Astrocyte (in vitro differentiated cells and primary cell): ENCODE measurements at places on chromosomes 3 and 15. TPM values are rescaled to one million over a fixed set of nuclear protein-coding genes. Genes with fewer than 3 reads are reported as not detected.
A peak's percentile ranks its signal among the peaks of the same experiment; 100 is the strongest.

GRCh38 chr15:91099995-91100813 lies at the start of gene SV2B:
Gene SV2B (plus strand): TSS chr15:91100257. CDS start chr15:91226264, 126,007 bp downstream.
- DNase-seq = no peak
- peaks cover 8% of the 10 kb centered on the region for H3K4me1 ChIP-seq
- no peaks in the 10 kb centered on the region for H3K36me3 ChIP-seq
- H3K27me3 ChIP-seq = peaks cover 32% of the 10 kb centered on the region
- H3K27ac ChIP-seq = no peak within 1 kb of the TSS
- H3K4me3 ChIP-seq = peak within 1 kb of the TSS; percentile 57

DNA sequence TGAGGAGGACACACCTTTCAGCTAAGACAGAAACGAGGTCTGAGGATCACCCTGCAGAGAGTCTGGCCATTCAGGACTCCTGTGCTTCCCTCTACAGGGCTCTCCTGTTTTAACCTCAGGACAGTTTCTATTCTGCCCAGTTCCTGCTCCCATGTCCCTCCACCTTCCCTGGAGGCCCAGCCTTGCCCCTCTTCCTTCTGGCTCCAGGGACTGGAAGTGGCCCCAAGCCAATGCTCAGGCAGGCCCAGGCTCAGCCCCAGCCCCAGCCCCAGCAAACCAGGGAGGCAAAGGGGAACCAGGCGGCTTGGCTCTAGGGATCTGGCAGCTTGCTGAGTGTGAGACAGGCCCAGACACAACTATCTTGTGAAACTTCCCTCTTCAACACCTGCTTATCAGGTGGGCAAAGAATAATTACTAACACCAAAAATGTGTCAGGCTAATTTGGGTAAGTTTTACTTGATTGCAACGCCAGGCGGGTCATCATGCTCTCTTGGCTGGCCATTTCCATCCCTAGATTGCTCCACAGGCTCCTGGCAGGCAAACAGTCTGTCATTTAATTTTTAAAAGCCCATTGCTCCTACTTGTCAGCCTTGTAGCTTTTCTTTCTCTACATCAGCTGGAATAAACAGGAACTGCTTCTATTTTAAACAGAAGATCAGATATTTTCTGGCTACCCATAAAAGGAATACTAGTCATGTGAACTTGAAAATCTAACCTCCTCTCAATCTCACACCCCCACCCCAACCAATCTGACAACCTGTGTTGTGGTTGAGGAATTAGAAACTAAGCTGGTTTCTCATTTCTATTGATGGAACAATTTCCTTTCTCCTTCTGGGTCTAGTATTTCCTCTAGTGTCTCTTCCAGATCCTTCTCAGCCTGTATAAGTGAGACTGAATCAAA lies 33.5 kb downstream of the UPK1B start:
- H3K4me3 ChIP-seq = no peak overlapping the region
- no peak overlapping the region for H3K27ac ChIP-seq
- no peaks in the 10 kb centered on the region for H3K4me1 ChIP-seq
- H3K27me3 ChIP-seq = no peaks in the 10 kb centered on the region
- DNase-seq = no peak
- peaks cover 2% of the 10 kb centered on the region for H3K36me3 ChIP-seq

- H3K4me3 ChIP-seq = no peak overlapping the region
- no peaks in the 10 kb centered on the region for H3K36me3 ChIP-seq
- no peaks in the 10 kb centered on the region for H3K4me1 ChIP-seq
- H3K27ac ChIP-seq = no peak overlapping the region
Observed at GRCh38 chr3:196694941-196695848, 16.9 kb downstream of the CEP19 start.

DNA sequence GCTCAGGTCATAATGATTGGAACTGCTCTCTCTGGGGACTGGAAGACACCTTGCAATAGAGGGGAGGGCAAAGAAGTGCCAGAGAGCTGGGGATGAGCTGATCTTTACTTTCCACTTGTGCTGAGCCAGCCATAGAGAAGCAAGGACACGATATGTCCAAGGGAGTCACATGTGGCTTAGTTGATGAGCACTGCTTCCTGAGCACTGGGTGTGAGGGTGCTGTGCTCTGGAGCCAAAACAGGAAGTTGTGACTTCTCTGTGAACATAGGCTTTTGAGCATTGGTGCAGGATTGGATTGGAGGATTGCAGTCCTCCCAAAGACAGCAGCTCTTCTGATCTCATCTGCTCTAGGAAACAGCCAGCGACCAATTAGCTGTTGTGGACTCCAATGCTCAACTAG lies 6.7 kb downstream of the PARP14 start:
- no peak overlapping the region for H3K4me3 ChIP-seq
- H3K27ac ChIP-seq = no peak overlapping the region
- no peaks in the 10 kb centered on the region for H3K27me3 ChIP-seq
- DNase-seq = no peak
- H3K36me3 ChIP-seq = no peaks in the 10 kb centered on the region

DNA sequence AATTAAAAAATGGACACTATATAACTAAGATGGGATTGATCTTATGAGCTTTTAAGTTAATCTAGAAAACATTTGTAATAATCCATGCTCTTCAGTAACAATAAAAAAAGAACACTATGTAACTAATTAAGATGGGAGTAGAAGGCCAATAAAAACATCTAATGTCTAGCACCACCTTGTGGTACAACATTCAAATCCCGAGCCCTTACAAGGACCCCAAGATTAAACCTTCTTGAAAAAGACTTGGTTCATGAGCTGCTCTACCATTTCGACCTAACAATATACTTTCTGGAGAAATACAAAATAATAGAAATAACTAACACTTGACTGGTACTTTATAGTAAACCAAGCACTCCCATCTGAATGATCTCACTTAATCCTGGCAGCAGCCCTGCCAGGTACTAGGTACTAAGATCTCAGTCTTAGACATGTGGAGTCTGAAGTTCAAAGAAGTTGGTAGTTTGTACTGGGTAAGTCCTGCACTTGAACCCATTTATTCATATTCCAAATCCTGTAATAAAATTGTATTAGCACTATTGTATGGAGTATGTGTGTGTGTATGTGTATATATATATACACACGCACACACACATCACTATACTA lies 21.8 kb downstream of the METTL6 start:
- H3K27ac ChIP-seq = no peak overlapping the region
- H3K36me3 ChIP-seq = no peaks in the 10 kb centered on the region
- DNase-seq = peak; percentile 43
- no peaks in the 10 kb centered on the region for H3K27me3 ChIP-seq

GRCh38 chr3:49602877-49603411 lies 48.7 kb downstream of the BSN start:
- H3K36me3 ChIP-seq = no peaks in the 10 kb centered on the region
- no peaks in the 10 kb centered on the region for H3K27me3 ChIP-seq
- H3K4me3 ChIP-seq = no peak overlapping the region

DNA sequence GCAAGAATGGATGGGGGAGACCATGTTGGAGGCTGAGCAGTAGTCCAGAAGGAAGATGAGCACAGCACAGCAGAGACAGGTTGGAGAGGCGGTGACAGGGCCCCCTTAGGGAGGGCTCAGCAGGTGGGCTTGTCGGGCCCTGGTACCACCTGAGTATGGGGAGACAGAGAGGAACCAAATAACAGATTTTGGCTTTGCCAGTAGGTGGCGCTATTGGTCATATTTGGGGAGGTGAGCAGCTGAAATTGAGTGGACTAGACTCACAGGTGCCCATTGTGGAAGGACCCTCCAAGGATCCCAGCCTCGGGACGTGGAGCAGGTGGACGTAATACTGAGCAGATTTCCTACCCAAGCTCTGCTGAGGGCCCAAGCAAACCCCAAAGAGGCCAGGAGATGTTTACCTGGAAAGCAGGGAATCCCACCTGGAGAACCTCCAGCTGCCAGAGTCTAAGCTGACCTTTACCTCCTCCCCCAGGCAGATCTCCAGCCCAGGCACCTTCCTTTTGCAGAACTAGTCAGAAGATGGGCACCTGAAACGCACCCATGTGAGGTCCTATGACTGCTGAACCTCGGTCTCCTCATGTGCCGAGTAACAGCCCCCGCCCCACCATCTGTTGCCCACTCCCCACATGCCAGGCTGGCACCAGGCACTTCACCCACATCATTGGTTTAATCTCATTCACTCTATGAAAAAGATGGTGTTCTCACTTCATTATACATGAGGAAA lies 24.6 kb upstream of the CORO2B start:
- H3K4me1 ChIP-seq = peaks cover 13% of the 10 kb centered on the region
- H3K36me3 ChIP-seq = no peaks in the 10 kb centered on the region
- no peak for DNase-seq
- no peaks in the 10 kb centered on the region for H3K27me3 ChIP-seq

DNA sequence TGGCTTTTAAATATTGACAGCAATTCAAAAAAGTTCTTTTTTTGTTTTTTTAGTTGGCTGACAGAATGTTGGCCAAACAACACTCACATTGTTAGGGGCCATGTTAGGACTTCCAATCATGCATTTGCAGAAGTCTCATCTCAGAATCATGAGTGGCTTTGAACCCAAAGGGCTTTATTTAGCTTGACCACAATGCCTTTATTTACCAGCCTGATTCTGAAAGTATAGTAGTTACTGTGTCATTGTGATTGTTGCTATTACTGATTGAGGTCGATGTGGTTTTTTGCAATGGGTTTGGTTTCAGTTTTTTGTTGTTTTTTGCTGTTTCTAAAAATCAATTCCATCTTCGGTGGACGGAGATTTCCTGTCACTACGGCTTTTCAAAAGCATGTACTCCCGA lies 7.2 kb downstream of the GLDN start:
- H3K4me3 ChIP-seq = no peak overlapping the region
- no peak for DNase-seq
- peaks cover 28% of the 10 kb centered on the region for H3K27me3 ChIP-seq
- H3K36me3 ChIP-seq = no peaks in the 10 kb centered on the region
- H3K4me1 ChIP-seq = no peaks in the 10 kb centered on the region

- H3K4me1 ChIP-seq = no peaks in the 10 kb centered on the region
- H3K36me3 ChIP-seq = no peaks in the 10 kb centered on the region
- H3K4me3 ChIP-seq = no peak overlapping the region
- H3K27ac ChIP-seq = no peak overlapping the region
- H3K27me3 ChIP-seq = no peaks in the 10 kb centered on the region
Observed at GRCh38 chr3:155323063-155323666, 29.7 kb upstream of the STRIT1 start.

DNA sequence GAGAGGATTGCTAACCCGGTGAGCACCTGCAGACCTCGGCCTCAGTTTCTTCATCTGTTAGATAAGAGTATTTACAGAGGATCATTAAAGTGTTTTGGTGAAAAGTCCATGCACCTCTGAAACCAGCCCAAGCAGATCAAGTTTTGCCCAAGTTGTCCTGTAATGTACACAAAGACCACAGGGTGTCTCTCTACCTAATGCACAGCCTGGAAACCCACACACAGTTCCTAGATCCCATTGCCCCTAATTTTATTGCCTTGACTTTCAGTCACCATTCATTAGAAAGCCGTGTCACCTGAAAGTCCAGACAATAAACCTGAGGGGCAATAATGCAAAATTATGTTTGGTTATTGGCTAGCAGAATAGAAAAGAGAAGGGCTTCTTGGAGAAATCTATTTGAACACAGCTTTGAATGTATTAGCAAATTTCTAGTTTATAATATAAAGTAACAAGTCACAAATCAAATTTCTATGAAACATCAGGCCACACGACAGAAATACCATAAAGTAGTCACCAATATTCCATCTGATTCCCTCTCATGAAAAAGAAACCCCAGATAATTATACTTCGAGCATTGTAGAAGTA lies 161.3 kb upstream of the SLC2A2 start:
- no peak overlapping the region for H3K27ac ChIP-seq
- DNase-seq = no peak
- H3K4me3 ChIP-seq = no peak overlapping the region
- no peaks in the 10 kb centered on the region for H3K27me3 ChIP-seq
- no peaks in the 10 kb centered on the region for H3K36me3 ChIP-seq

- peaks cover 41% of the 10 kb centered on the region for H3K27me3 ChIP-seq
- no peak overlapping the region for H3K27ac ChIP-seq
- no peak for DNase-seq
- no peaks in the 10 kb centered on the region for H3K36me3 ChIP-seq
Observed at GRCh38 chr15:59434481-59434880, 3.5 kb upstream of the FAM81A start.

DNA sequence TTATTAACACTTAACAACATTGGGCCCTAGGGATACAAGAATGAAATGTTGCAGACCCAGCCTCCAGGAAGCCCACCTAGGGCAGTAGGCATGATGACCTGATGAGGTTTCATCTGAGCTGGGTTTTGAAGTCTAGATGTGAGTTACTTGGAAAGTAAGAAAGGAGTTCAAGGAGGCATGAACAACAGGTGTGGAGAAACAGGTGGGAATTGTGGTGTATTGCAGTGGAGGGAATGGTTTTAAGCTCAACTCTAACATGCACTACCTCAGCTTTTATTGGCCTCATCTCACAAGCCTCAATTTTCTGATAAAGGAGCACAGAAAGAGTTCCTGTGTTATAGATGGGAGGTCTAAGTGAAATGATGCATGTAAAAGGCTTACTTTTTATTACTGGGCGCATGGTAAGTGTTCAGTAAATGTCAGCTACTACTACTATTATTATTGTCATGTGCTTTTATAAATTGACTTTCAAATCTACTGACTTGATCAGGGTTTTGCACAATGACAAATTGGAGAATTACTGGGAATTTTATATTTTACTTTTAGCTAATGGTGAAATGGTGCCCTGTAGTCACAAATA lies 19.3 kb downstream of the SCAANT1 start:
- no peaks in the 10 kb centered on the region for H3K4me1 ChIP-seq
- H3K27me3 ChIP-seq = no peaks in the 10 kb centered on the region
- H3K4me3 ChIP-seq = no peak overlapping the region
- DNase-seq = no peak
- H3K36me3 ChIP-seq = no peaks in the 10 kb centered on the region

DNA sequence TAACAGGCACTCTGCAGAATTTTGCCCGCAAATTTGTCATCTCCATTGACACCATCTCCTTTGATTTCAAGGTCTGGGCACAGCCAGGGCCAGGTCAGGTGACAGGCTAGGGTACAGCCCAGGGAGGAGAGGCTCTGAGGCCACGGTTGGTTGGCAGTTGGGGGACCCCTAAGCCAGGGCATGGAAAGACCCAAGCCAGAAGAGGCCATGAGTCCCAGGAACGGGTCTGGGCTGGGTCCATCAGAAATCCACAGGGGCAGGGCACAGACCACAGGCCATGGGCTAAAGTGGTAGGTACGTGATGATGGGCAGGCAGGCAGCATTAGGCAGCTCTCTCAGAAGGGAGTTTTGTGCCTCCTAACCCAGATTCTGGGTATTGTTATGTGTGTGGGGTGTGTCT lies 45.8 kb downstream of the SEMA3G start:
- H3K4me1 ChIP-seq = no peaks in the 10 kb centered on the region
- no peak overlapping the region for H3K4me3 ChIP-seq
- peaks cover 6% of the 10 kb centered on the region for H3K36me3 ChIP-seq
- H3K27ac ChIP-seq = no peak overlapping the region
- no peak for DNase-seq

The TMEM212 gene
- not detected in 2 replicates for total RNA-seq

The CHST14 gene
- total RNA-seq = 25.7 and 26.4 TPM in 2 replicates

The TAMM41 gene
- 13.9 TPM in 2 replicates for total RNA-seq

The KBTBD8 gene
- total RNA-seq = 9.2 and 9.4 TPM in 2 replicates

The HACL1 gene
- 17.3 and 17.8 TPM in 2 replicates for total RNA-seq
